ENCODE measurements at places on chromosomes 12 and 14. TPM values are rescaled to one million over a fixed set of nuclear protein-coding genes. Genes with fewer than 3 reads are reported as not detected.

- DNase-seq = no peak
Observed at GRCh38 chr12:52585946-52586345, 12.3 kb upstream of the KRT74 start.

KIF26A gene
- 5.0 TPM for total RNA-seq

CCDC184 gene
- total RNA-seq = 4.8 TPM

GRCh38 chr12:44589697-44590096 is 286.4 kb downstream of the NELL2 start:
- DNase-seq = no peak

DLGAP5 gene
- total RNA-seq = 10.8 TPM

DNA sequence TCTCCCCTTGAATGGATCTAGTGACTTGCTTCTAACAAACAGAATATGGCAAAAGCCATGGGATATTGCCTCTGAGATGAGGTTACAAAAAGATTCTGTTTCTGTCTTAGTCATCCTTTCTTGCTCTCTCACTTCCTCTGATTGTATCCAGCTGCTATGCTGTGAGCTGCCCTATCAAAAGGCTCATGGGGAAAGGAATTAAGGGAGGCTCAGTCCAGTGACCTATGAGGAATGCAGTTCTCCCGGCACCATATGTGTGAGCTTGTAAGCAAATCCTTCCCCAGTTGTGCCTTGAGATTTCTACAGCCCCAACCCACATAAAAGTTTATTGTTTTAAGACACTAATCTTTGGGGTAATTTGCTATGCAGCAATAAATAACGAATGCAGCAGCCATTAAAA is 183.1 kb downstream of the KLHL28 start:
- peak; percentile 29 for DNase-seq

KRT86 gene
- not detected for total RNA-seq

- no peak for DNase-seq
Observed at GRCh38 chr12:112199136-112199535, 73.8 kb downstream of the TRAFD1 start.

PAPLN gene
- total RNA-seq = 10.1 TPM

KLHL33 gene
- not detected for total RNA-seq

DNA sequence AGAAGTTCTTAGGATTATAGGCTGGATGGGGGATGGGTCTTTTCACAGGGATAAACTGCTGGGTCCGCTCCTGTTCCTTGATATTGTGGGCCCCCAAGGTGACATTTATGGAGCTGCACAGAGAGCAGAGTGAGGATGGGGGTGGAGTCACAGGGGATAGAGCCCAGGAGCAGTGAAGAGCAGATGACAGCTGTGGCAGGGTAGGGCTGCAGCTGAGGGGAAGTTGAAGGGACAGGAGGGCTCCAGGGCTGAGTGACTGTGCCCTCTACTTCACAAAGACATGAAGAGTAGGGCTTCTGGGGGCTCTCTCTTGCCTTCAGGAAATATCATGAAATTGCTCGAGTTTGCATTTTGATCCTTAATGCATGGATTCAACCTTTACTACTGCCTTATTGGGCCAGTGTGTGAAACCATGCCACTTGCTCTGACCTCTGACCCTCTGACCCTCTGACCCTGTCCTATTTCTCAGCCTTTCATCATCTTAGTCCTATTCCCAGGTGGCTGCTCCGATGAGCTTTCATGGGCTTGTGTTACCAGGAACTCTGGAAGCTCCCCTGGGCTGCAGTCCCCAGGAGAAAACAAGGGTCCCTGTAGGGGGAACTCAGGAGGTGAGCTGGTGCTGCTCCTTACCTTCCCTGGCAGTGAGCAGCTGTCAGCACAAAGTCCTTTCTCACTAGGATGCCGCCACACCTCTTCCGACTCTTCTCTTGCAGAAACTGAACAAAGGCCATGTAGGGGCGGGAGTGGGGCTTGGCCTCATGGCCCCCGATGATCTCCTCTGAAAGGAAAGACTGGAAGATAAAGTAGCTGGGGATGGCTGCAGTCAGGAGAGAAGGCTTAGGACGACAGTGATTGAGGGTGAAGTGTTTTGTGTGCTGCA is 1.6 kb downstream of the GZMH start:
- no peak for DNase-seq

KRT2 gene
- not detected for total RNA-seq

- no peak for DNase-seq
Observed at GRCh38 chr12:57156701-57157403, 9.4 kb upstream of the LRP1-AS start.

- no peak for DNase-seq
Observed at GRCh38 chr12:116532986-116533342, 26.2 kb upstream of the MAP1LC3B2 start.

ZNF385A gene
- total RNA-seq = 5.6 TPM

- no peak for DNase-seq
Observed at GRCh38 chr12:10052193-10052913, 21.9 kb downstream of the CLEC9A start.

MYH7 gene
- not detected for total RNA-seq

GRCh38 chr12:124286414-124286813 is 8.5 kb upstream of the RFLNA start:
- DNase-seq = no peak

DNA sequence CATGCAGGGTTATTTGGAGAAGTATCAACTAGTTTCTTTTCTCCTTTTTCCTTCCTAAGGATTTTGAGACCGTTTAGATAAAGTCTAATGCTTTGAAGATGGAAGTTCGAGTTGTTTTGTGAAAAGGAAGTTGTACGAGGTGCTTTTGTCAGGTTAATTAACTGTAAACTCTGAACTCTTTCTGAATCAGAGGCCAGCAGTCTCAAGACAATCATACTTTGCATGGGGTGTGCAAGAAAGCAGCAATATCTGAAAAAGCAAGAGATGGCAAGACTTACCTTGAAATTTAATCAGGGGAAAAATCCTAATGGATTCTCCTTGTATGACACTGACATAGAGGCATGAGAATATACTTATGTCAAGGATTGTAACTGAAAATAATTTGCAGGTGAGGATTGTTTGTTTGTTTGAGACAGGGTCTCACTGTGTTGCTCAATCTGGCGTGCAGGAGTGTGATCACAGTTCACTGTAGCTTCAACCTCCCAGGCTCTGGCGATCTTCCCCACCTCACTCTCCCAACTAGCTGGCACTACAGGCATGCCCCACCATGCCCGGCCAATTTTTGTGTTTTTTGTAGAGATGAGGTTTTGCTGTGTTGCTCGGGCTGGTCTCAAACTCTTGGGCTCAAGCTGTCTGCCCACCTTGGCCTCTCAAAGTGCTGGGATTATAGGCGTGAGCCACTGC is 170.2 kb upstream of the HMGA2 start:
- no peak for DNase-seq

GRCh38 chr14:61130512-61131260 is 149.6 kb downstream of the SLC38A6 start:
- DNase-seq = no peak

GRCh38 chr12:5514545-5514944 is 82.6 kb downstream of the NTF3 start:
- DNase-seq = no peak

GRCh38 chr12:94071258-94071657 is 77.1 kb upstream of the PLXNC1 start:
- DNase-seq = no peak

GRCh38 chr12:12008232-12008850 is 62.4 kb upstream of the BCL2L14 start:
- no peak for DNase-seq

CCDC38 gene
- total RNA-seq = not detected

GRCh38 chr12:111767362-111768158 is 827 bp downstream of the ALDH2 start:
- DNase-seq = peak; percentile 60

CMA1 gene
- not detected for total RNA-seq

DNA sequence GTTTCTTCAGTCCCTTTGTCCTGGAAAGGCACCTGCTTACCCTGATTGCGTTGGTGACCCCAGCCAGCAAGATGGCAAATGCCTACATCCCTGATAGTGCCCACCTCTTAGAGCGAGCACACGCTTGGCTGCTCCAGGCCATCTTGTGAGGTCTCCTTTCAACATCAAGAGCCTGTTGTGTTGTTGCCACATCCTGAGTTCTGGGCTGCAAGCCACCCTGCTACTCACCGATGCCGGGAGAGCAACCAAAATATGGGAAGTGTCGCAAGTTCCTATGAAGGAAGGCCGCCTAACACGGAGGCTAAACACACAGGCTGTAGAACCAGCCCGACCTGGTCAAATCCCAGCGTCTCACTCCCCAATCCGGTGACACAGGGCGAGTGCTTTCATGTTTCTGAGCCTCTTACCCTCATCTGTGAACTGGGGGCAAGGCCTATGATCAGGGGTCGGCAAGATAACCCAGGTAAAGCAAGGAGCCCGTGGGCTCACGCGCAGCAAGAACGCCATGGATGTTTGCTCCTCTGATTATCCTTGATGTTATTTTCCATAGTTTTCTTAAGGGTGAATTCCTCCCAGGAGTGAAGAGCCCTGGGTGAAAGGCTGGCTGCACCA is 98.4 kb downstream of the LGMN start:
- DNase-seq = no peak

GRCh38 chr12:85949253-85949652 is 75.2 kb downstream of the NTS start:
- no peak for DNase-seq

GRCh38 chr14:40309124-40309523 is 876.9 kb upstream of the FBXO33 start:
- no peak for DNase-seq

DNA sequence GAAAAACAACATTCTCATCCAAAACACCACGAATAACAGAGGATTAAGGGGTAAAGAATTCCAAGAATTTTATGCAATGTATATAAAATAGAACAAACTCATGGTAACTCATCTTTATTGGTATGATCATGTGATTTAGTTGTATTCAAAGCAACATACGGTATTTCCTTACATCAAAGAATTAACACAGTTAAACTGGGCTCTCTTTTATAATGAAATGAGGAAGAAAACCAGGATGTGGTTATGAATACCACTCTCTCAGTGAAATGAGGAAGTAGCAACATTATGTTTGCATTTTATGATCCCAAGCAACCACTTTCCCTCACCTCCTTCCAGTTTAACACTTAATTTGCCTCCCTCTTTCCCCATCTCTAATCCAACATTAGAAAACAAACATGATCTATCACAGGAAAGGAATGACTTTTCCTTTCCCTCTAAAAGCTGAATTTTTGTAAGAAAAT is 22.9 kb downstream of the SPTLC2 start:
- no peak for DNase-seq

GRCh38 chr12:127538316-127538715 is 728.7 kb upstream of the TMEM132C start:
- no peak for DNase-seq

GDF3 gene
- not detected for total RNA-seq

GRCh38 chr14:23095196-23096108 is at the start of gene C14orf119:
C14orf119 (plus strand) TSS chr14:23095505; CDS start chr14:23097659, 2,154 bp downstream.
- peak; percentile 100 for DNase-seq

DNA sequence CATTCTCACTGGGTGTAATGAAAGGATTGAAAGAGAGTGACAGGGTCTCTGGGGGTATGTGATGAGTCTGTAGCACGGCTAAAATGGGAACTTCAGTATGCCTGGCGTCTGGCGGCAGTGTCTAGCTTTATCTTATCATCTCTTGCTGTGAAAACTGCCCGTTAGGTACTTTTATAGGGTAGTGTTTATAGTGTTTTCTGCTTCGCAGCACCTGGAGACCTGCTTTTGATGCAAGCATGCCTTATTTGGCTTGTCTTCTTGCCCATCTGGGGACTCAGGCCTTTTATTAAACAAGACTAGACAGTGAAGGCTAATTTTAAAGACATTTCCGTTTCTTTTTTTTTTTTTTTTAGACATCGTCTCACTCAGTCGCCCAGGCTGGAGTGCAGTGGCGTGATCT is 36.3 kb upstream of the ALDH2 start:
- no peak for DNase-seq

MYF5 gene
- not detected for total RNA-seq

- peak; percentile 84 for DNase-seq
Observed at GRCh38 chr12:85280165-85280983, at the start of gene ALX1. ALX1 (plus strand) TSS chr12:85280220; CDS start chr12:85280262, 42 bp downstream.

PGF gene
- total RNA-seq = 25.0 TPM

DNA sequence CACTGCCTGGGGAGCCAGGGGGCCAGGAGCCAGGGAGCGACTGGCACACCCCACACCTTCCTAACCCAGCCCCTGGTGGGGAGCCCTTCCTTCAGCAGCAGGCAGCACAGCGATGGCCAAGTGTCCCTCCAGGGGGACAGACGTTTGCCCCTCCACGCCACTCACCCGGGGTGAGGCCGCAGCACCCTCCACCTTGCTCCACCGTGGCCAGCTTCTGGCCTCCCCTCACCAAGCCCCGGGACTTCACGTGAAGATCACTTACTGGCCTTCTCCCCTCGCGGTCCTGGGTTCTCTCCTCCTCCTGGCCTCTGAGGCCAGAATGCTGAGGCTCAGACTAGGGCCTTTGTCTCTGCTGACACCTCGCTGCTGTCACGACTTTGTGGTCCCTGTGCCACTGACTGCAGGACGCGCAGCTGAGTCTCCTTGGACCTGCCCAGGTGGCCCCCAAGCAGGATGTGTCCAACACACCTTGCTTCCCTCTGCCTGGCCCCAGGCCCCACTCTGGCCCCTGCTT is 3.5 kb upstream of the ASPG start:
- no peak for DNase-seq

GRCh38 chr12:127245437-127245836 is 1021.5 kb upstream of the TMEM132C start:
- no peak for DNase-seq

GRCh38 chr12:26734510-26735248 is 98.3 kb downstream of the ITPR2 start:
- no peak for DNase-seq

- DNase-seq = no peak
Observed at GRCh38 chr14:103508521-103509329, 13.9 kb downstream of the CKB start.

DNA sequence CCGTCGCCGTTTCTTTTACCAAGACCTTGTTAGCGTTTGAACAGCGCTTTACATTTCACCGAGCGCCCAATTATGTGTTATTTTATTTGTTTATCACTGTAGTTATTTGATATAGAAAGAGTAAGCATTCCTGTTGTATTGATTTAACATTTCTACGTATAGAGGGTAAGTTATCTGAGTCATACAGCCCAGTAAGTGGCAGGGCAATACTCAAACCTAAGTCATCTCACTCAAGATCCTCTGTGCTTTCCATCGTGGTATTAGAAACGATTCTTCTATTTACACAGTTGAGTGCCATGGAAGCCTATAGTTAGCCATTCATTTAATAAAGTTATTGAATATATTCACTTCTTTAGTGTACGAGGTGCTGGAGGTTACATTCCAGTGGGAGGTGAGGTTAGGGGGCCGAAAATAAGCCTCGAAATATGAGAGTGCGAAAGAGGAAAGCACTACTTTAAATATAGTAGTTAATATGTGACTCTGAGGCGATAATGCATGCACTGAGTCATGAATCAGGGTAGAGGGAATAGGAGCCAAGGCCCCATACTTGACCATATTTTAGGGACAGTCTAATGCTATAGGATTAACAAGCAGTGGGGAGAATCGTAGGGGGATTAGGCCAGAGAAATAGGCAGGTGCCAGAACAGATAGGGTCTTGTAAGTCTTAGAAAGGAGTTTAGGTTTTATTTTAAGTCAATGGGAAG is 629 bp downstream of the RAD51AP1 start:
- no peak for DNase-seq

- DNase-seq = no peak
Observed at GRCh38 chr12:68070957-68071356, 81.7 kb downstream of the IFNG-AS1 start.

All from hepatocyte (in vitro differentiated cells).